ENCODE measurements at places on chromosomes 12 and 14. TPM values are rescaled to one million over a fixed set of nuclear protein-coding genes. Genes with fewer than 3 reads are reported as not detected.

DNA sequence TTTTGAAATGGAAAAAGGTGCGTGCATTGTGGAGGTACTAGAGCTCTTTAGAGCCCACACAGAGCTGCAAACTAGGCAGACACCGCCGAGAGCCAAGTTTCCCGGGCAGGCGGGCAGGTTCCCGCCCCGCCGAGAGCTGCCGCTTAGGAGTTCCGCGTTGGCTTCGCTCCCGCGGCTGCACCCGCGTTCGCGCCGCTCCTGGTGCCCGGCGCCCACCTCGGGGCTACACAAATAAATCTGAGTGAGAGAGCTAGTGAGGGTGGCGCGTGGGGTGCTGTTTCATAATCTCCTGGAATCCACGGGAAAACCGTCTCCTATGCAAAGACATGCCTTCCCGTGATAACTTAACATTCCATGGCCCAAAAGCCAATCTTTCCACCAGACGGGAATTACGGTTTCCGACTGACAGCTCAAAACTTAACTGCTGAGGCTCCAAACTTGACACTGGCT lies 645 bp downstream of the KITLG start:
- no peak for DNase-seq

GPRC5D gene
- polyA plus RNA-seq: 1.1 TPM

GRCh38 chr12:67096533-67097318 lies 172.4 kb upstream of the CAND1 start:
- no peak for DNase-seq

DNA sequence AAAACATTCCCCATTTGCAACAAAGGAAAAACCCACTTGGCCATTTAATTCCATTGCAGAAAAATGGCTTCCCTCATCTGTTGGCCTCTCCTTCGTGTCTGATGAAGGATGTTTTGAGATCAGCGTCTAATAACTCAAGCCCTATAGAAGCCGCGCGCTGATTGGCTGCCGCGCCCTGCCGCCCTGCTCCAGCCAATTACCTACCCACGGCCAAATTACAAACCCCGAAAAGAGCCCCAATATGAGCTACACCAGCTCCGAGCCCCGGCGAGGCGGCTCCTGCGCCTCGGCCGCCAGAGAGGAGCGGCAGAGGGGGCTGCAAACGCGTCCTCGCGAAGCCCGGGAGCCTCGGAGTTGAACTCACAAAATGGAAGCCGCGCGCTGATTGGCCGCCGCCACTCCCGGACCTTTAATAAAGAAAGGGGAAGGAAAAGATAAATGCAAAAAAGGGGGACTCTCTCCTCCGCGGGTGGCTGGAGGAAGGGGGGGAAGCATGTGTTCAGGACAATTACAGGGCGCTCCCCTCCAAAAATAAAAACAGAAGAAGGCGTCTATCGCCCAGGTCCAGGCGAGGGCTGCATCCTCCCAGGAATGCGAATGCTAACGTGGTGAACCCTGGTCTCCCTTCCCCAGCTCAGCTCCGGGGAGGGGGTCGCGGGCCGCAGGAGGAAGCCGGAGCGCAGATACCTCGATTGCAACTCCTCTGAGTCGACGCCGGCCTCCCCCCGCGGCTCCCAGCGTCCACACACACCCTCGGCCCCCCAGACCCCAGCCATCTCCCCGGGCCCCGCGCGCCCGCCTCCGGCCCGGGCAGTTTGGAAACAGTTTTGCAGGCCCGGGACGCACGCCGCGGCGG lies 738 bp upstream of the SETD1B start:
- DNase-seq: peak; percentile 94

LRRC10 gene
- polyA plus RNA-seq: not detected

DNA sequence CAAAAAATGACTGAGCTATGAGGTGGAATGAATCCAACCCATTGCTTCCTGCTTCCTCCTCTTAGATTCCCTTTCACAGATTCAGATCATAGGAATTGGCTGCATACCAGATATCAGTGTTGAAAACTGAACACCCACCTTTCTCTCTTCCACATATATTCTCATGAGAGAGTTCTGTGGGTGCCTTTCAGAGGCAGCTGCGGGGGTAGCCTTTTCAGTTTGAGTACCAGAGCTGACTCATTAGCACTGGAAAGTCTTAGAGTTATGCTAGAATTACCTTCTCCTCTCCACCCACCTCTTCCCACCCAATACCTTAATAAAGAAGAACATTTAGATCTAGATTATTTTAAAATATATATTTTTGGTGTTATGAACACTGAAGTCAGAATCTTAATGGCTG lies 495.4 kb upstream of the SEL1L start:
- DNase-seq: no peak

LUM gene
- polyA plus RNA-seq: 73.2 TPM

MIA2 gene
- polyA plus RNA-seq: 61.6 TPM

GRCh38 chr12:99454539-99455172 lies 192.9 kb upstream of the GARIN6 start:
- no peak for DNase-seq

PDE3A gene
- 22.4 TPM for polyA plus RNA-seq

- no peak for DNase-seq
These were observed 245.9 kb downstream of the CHST11 start for GRCh38 chr12:104702565-104703139.

DNA sequence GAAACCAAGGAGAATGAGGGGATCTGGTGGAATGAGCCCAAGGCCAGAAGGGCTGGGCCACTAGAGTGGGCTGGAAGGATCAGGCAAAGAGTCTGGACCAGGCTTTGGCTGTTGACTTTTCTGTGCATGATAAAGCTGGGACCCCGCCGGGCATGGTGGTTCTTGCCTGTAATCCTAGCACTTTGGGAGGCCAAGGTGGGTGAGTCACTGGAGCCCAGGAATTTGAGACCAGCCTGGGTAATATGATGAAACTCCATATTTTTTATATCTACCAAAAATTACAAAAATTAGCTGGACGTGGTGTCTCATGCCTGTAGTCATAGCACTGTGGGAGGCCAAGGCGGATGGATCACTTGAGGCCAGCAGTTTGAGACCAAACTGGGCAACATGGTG lies 393 bp upstream of the KLHL33 start:
- DNase-seq: no peak

DNA sequence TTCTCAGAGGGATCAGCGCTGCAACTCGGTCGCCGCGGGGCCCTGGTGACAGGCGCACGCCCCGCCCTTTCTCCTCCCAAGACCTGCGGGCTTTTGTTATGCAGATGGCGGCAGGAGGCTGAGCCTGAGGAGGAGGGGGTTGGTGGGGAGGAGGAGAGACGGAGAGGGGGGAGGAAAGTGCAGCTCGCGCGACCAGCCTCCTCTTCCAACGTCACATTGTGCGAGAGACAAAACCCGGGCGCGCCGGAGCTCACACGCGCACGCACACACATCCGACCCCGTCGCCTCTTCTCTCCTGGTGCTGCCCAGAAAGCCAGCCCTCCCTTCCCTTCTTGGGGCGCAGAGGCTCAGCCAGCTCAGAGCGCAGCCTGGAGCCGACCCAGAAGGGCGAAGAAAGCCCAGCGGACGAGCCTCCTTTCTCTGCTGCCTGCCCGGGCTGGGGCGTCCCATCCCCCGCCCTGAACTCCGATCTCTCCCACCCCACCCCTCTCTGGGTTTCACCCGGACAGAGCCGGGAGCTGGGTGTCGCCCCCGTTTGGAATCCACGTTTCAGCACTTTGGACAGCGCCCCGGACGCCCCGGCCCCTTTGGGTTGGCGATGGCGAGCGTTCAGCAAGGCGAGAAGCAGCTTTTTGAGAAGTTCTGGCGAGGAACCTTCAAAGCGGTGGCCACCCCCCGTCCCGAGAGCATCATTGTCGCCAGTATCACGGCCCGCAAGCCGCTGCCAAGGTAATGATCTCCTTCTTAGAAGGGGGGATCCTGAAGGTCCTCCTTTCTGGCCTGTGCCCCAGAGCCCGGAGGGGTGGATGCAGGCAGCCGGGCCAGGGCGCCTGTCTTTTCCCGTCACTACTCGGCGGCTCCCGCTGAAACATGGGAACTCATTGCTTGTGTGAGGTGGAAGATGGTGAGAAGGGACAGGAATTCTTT lies at the start of gene SRRM4:
Gene SRRM4 (plus strand): TSS at position 257 of the 927 bp plus-strand sequence. CDS start 342 bp downstream, at position 599.
- no peak for DNase-seq

- no peak for DNase-seq
These were observed 127.3 kb upstream of the TMPO start for GRCh38 chr12:98388126-98388525.

GRCh38 chr12:72365151-72365550 lies 93.0 kb downstream of the TRHDE start:
- no peak for DNase-seq

FOXA1 gene
- polyA plus RNA-seq: 1.9 TPM

GRCh38 chr14:75979071-75979571 lies 2.7 kb downstream of the TGFB3 start:
- DNase-seq: no peak

DNA sequence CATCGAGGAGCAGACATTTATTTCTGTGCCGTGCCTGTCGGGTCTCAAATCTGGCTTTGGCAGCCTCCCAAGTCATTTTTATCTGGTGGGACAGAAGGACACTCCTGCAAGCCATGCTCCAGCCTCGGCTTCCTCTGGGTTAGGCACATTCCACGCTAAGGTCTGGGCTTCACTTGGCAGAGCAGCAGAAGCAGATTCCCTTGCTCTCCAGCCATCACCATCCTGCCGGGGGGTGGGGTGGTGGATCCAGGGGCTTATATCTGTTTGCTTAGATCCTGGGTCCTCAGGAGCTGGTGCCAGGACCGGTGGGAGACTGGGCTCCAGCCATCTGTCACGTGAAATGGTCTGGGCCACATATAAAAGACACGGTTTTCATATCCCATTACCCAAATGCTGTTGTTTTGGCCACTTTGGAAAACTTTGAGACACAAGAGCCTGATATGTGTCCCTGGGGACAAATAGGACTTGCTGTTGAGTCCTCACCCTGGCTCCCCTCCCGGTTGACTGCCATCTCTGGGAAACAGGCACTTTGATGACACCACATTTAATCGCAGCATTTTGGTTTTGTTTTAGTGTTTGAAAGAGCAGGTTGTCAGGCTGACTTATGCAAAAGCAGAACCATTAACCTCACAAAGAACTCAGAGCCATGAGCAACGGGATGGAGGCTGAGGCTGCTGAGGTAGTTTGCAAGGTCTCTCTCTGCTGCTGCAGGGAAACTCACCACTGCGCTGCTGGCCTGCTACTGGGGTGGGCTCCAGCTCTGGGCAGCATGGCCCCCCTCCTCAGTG lies 69.6 kb upstream of the PRMT8 start:
- no peak for DNase-seq

TBX3 gene
- 89.4 TPM for polyA plus RNA-seq

DNA sequence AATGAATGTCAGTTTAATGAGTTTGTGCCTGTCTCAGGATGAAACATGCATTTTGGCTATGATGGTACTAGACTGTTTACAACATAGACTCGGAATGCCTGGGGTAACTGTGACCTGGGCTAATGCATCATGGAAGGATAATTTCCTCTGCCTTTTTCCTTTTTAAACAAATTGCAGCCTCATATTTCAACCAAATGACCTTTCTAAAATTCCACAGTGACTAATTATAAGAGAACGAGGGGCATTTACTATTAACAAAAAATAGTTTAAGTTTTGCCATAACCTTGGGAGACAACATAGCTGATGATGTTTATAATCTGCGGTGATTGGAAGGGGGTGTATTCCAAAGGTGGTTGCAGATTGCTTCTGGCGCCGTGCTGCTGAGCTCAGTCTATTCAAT lies 1140.5 kb downstream of the GALC start:
- no peak for DNase-seq

SRGAP1 gene
- polyA plus RNA-seq: 27.8 TPM

DNA sequence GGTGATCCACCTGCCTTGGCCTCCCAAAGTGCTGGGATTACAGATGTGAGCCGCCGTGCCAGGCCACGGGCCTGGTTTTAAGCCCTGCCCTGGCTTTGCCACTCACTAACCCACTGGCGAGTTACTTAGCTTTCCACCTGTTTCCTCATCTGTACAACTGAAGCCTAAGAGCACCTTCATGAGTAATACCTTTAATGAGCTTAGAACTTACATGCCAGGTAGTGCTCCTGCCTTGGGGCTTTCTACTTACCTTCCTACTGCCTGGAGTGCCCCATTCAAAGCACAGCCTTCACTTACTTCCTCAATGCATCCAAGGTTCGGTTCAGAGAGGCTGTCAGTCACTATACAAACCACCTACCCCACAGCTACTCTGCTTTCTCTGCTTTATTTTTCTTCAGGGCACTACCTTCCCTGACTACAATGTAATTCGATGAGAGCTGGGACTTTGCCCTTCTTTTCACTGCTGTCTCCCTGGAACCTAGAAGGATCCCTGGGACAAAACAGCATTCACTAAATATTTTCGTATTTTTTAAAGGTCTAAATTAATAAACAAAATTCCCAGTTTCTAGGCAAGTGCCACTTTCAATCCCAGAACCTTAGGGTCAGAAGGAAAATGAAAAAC lies 13.8 kb downstream of the ZCCHC8 start:
- DNase-seq: no peak

RAP1B gene
- polyA plus RNA-seq: 183 TPM

FAM222A gene
- polyA plus RNA-seq: 11.2 TPM
